Right forelimb (tissue), 1 donor: ENCODE measurements at places on chromosomes 6 and 20.

- no peak for DNase-seq
Observed at GRCh38 chr20:61575151-61575937, 323.3 kb downstream of the CDH4 start.

DNA sequence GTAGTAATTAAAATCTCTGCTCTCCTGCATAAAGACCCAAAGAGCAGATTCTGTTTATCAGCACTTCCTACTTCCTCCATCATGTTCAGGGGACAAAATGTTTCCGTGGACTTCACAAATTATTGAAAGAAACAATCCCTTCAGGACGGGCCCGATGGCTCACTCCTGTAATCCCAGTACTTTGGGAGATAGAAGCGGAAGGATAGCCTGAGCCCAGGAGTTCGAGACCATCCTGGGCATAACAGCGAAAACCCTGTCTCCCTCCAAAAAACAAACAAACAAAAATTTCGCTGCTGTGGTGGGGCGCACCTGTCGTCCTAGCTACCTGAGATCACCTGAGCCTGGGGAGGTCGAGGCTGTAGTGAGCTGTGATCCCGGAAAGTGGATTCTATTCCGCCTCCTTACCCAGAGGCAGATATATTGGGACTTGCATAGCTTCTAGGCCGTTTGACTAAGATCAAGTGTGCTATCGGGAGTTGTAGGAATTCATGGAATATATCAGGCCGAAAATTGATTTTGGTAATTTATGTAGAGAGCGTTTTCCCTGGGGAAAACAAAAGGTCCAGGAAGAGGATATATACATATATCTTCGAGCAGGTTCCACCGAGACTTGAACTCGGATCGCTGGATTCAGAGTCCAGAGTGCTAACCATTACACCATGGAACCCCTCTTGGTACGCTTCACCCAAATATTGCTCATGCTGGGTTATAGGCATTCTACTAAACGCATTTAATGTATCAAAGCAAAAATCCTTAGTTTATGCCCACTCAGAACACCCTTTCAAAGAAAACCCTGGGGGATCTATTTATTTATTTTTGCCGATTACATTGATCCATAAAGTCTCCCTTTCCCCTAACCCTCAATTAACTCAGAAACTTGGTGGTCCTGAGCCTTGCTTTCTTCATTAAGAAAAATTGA is 74.5 kb upstream of the ZNF184 start:
- DNase-seq = no peak

DNA sequence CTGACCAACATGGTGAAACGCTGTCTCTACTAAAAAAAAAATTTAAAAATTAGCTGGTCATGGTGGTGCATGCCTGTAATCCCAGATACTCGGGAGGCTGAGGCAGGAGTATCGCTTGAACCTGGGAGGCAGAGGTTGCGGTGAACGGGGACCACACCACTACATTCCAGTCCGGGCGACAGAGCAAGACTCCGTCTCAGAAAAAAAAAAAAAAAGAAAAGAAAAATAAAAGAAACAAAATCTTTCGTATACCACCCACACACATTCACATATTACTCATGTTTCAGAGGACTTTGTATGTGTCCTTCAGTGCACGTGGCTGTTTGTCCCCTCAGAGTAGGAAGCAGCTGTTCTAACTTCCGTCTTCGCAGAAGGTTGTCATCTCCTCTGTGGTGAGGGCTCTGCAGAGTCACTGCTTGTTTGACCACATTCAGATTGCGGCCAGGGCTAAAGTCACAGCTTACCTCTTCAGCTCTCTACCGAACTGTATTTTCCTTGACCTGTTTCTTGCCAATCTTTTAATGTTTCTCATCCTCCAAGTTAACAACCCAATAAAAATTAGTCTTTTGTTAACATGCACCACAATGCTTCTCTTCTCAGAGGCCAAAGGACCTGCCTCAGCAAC is 36.6 kb upstream of the HIVEP1 start:
- DNase-seq = no peak

GRCh38 chr6:161649068-161649467 is 375.2 kb upstream of the AGPAT4 start:
- no peak for DNase-seq

- DNase-seq = no peak
Observed at GRCh38 chr20:20085071-20085470, 32.7 kb downstream of the CFAP61 start.

DNA sequence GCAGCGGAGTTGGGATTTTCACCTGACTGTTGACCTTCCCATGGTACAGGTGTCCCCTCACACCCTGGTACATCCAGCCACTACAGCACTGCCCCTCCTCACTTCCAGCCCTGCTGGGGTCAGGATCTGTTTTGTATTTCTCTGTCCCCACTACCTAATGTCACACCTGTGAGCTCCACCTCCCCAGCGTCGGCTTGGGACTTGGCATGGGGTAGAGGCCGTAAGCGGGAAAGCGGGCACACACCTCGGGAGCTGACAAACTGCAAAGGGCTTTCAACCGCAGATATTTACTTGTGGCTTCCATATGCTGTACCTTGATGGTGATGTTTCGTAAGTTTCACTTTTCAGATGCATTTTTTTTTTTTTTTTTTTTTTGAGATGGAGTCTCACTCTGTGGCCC is 5.4 kb upstream of the CCN5 start:
- no peak for DNase-seq

- DNase-seq = peak; percentile 10
Observed at GRCh38 chr20:57772349-57772964, 62.6 kb upstream of the PMEPA1 start.

GRCh38 chr20:58923117-58923712 is 57.8 kb upstream of the NELFCD start:
- no peak for DNase-seq

DNA sequence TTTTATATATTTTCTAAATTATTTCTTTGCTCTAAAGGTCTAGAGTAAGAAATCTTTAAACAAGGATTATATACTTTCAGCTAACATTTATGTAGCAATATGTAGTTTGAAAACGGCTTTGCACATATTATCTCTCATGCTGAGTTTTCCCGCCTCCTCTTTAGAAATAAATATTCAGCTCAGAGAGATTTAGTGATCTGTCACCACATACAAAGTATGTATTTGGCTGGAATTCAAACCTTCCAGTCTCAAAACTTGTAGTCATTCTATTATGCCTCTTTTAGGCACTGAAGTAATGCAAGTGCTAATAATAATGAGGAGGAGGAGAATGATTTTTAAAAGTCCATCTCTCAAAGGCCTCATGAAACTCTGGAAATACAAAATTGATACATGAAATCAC is 525.0 kb downstream of the GRIK2 start:
- DNase-seq = no peak

DNA sequence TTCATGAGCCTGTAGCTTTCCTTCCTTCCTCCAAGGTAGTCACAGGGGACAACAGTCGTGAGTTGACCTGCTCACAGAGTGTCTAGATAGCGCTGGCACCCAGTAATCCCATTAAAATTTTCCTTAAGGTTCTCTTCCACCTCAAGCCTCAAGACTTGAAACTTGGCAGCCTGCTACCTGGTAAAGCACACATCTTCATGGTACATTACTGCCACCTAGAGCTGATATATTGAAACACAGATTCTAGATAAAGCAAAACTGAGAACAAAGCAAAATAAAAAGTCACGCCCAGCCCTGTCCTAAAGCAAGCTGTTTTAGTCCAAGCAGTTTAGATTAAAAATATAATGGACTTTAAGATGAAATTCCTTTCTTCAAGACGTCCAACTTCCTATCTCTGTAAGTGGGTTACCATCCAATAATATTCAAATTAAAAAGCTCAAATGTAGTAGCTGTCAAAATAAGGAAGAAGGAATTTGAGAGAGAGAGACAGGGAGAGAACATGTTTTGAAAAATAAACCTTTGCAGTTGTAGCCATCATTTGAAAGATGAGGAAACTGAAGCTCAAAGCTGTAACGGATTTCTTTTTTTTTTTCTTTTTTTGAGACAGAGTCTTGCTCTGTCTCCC is 50.7 kb upstream of the CD83 start:
- peak; percentile 56 for DNase-seq

- DNase-seq = peak; percentile 74
Observed at GRCh38 chr6:43924222-43924702, 154.3 kb downstream of the VEGFA start.
